ENCODE measurements at places on chromosomes 5 and 9. TPM values are rescaled to one million over a fixed set of nuclear protein-coding genes. Genes with fewer than 3 reads are reported as not detected.

GRCh38 chr5:115758356-115758755, 58.1 kb downstream of the CDO1 start:
- ATAC-seq: no peak

- peak; percentile 94 for ATAC-seq
Observed at GRCh38 chr5:122183098-122183787, 53.9 kb downstream of the ZNF474 start.

DNA sequence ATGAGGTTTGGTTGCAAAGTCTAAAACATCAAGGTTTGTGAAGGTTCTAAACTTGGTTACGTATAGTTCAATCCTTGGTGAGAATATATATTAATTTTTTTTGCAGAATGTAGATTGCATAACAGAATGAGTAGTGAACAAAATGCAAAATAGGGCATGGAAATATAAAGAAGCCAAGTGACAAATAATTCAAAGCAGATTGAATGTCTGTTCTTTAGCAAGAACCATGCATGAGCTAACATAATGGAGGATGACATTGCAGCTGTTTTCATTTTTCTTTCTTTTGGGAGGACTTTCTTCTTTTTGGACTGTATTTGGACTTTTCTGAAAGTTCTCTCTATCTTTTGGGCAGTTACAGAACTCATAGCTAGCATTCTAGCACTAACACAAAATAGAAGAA, 194.8 kb upstream of the MRPS30 start:
- ATAC-seq: no peak

The PCDHB13 gene
- total RNA-seq: 3.4 TPM

The MEGF10 gene
- 0.12 TPM for total RNA-seq

The SNCB gene
- total RNA-seq: not detected

The HTR4 gene
- total RNA-seq: 0.08 TPM
